ENCODE measurements at places on chromosomes 4 and X.

DNA sequence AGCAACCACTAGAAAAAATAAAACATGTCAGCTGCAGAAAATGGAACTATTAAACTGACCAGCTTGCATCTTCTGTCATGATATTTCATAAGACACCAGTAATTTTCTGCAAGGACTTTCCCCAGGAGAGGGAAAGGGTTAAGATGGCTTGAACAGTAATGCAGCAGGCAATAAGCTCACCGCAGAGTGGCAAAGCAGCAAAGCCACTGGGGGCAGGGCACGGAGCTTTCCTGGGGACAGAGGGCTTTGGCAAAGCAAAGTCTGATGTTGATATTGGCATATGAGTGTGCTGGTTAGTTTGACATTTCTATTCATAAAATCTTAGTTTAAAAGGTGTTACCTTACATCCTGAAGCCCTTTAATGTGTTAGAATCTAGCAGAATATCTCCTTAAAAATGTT is 55.1 kb upstream of the NAP1L5 start:
- no peak for DNase-seq

DNA sequence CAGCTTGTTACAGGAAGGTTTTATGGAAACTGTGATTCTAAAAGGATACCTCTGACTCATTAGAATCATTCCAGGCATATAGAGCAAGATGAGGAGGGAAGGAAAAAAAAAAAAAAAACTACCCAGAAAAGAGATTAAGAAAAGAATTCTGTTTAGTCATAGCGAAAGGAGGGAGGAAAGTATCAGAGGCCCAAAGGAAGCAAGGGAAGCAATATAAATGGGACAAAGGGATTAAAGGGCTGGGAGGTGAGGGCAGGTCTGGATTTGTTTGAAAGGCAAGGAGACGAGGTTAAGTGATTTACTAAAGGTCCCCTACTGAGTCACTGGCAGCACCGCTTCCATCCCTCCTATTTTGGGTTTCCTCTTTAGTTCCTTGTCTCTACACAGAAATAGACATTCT is 88.6 kb upstream of the IL1RAPL1 start:
- DNase-seq = no peak

DNA sequence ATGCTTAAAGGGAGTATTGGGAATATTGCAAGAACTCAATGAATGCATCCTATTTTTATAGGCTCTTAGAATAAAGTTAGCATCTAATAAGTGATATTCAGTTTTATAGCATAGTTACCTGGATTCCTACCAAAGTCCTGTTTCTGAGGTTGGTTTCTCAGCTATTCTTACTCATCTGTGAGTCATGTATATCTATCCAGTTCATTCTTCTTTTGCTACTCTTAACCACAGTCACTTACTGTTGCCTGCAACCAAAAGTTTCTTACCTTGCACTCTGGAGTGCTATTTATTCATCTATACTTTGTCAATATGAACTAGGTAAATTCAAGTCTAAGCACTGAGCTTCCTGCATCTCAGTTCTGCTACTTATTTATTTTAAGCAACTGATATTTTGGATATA is 322.5 kb downstream of the HS3ST1 start:
- no peak for DNase-seq

- DNase-seq = no peak
These were observed 283.8 kb downstream of the TRIML1 start for GRCh38 chr4:188423039-188423438.

DNA sequence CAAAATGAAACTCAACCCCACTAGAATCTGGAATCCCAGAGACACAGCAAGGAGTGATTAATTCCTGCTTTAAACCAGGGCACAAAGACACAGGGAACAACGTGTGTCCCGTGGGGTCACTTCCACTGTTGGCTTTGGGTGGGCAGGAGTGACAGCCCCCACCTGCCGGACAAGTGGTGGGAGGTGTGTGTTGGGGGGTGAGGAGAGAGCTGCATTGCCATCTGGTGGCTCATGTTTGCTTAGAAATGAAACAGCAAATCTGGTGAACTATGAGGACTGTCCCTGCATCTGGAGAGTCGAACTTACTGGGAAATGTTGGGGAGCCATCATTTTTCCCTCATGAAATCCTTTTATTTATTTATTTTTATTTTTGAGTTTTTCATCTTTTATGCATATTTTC is 75.9 kb upstream of the AFAP1 start:
- DNase-seq = no peak

GRCh38 chrX:150929058-150929457 is 30.6 kb upstream of the CD99L2 start:
- DNase-seq = no peak

DNA sequence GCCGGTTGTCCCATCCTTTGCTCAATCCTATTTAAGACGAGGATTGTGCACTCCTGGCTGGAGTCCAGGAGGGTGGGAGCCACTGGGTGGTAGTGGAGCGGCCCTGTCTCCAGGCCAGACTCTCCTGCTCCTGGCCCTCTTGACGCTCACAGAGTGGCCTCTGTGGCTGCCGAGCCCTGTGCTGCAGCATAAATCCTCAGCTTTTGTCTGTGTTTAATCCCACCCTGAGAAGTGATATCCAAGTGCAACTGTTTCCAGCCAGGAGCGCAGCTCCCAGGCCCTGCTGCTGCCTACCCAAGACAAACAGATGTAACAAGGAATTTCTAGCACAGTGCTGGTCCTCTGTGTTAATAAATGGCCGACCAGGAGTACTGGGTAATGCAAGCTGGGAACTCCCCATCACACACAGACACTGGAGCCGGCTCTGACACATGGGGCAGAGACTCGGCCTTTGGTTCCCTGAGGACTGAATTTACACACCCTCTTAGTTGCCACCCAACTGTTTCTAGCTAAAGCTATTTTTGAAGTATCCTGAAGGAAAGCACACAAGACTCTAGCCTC is 85.3 kb downstream of the GATB start:
- no peak for DNase-seq

DNA sequence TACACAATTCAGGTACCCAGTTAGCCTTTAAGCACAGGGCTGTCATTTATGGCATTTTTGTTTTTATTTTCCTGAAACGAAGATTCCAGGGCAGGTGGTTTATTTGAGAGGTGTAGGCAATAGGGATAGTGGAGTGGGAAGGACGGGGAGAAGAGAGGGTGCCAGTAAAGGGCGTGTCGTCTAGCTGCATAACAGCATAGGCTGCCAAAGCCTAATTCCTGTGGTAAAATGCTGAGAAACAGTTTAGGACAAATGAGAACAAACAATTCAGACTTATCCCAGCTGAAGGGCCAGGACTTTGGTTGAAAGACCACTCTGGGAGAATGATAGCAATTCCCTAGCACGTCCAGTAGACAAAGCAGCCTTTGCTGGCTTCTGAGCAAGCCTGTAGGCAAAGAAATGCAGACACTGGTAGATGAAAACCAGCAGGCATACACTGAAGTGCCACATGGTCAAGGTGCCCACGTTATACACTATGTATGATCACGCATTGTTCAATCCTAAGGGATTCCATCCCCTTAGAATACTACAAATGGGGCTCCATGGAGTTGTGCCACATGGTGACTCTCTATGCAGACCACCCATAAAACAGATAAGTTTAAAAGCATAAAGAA is 70.6 kb downstream of the PKD2 start:
- DNase-seq = no peak

GRCh38 chrX:138481649-138482048 is 229.9 kb downstream of the FGF13 start:
- DNase-seq = no peak

DNA sequence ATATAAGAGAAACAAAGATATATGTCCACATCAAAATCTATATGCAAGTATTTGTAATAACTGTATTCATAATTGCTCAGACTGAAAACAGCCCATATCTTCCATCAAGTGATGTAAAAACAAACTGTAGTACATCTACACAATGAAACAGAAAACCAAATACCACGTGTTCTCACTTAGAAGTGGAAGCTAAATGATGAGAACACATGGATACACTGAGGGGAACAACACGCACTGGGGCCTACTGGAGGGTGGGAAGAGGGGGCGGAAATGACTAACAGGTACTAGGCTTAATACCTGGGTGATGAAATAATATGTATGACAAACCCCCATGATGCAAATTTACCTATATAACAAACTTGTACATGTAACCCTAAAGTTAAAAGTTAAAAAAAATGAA is 42.7 kb downstream of the UBA6 start:
- no peak for DNase-seq

DNA sequence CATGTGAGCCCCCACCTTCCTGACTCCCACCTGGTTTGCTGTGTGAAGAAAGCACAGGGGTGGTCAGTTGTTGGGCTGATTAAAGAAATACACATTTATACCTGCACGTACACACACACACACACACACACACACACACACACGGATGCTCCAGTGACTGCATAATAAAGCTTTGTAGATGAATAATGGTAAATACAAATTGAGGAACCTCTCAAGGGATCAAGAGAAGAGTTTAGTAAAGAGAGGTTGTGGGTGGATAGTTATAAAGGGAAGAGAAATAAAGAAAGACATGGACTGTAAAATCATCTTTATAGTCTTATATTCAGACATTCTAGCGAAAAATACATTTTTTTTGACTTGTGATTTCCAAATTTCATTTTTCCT is 144.1 kb downstream of the MGST2 start:
- no peak for DNase-seq

DNA sequence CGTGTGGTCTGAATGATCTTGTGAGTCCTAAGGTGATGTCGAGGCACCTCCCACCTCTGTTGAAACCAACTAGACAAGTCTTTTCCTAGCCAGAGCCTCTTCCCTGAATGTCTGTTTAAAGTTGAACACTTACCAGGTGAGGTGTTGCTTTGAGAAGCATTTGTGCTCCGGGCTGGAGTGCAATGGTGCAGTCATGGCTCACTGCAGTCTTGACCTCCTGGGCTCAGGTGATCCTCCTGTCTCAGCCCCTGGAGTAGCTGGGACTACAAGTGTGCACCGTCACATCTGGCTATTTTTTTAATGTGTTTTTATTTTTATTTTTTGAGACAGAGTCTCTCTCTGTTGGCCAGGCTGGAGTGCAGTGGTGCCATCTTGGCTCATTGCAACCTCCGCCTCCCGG is 18.1 kb downstream of the RNF4 start:
- DNase-seq = no peak

DNA sequence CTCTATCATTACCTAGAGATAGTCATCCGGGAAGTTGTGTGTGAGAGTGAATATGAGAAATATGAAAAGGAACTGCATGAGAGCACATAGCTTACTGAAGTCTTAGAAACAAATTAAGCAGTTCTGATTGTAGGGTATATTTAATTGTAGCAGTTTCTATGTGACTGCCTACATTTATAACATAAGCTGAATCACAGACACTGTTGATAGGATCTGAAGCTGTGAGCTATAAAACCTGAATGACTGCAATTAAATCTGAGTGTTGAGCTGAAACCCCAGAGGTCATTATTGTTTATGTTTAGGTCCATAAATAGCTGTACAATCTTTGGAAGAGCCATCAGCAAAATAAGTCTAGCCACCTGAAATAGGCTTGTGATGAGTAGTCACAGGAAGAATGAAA is 210.1 kb upstream of the CXCL13 start:
- DNase-seq = no peak

GRCh38 chr4:36000941-36001557 is 243.3 kb downstream of the ARAP2 start:
- no peak for DNase-seq

- DNase-seq = no peak
These were observed 1339.5 kb upstream of the AGA start for GRCh38 chr4:178781779-178782178.

DNA sequence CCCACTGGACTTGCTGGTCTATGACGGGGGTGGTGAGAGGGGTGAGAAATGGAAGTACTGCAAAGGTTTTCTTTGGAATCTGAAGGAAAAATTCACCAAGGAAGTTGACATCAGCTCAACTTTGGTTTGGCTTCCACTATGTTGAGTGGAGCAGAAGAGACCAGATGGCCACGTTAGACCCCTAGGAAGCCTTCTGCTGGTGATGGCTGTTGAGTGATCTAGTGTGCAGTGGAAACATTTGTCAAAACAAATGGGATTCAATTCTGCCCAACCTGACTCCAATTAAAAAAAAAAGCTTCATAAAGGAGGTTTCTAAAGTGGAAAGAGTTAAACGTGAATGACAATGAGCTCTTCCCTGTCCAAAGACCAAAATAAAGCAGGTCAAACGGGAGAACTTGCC is 25.7 kb downstream of the SEL1L3 start:
- no peak for DNase-seq

Data from hematopoietic multipotent progenitor cell treated with erythropoietin and hydrocortisone succinate and interleukin-3 and kit ligand, for 8 days (in vitro differentiated cells).